ENCODE measurements at places on chromosomes 13 and 19.

DNA sequence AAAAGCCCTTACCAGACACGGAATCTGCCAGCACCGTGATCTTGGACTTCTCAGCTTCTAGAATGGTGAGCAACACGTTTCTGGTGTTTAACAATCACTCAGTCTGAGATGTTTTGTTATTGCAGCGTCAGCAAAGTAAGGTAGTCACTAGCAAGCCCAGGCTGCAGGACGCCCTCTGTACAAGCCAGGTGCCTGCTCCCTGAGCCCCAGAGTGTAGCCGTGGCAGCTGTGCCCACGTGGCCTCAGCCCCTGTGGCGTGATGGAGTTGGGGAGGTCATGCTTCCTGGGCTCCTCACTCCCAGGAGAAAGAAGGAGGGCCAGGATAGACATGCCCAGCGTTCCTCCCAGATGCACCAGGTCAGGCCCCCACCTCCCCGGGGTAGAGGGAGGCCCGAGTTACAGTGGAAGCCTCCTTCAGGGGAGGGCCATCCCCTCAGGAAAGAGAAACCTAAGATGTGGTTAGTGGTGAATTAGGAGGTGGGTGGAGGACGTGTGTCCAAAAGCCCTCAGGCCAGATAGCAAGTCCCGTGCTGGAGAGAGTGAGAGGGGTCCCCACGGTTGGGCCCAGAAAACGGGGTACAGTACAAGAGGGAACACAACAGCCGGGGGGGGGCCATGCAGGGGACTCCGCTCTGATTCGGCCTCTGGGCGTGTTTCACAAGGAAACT, 169.6 kb upstream of the SOX1 start:
- no peak for DNase-seq

DNA sequence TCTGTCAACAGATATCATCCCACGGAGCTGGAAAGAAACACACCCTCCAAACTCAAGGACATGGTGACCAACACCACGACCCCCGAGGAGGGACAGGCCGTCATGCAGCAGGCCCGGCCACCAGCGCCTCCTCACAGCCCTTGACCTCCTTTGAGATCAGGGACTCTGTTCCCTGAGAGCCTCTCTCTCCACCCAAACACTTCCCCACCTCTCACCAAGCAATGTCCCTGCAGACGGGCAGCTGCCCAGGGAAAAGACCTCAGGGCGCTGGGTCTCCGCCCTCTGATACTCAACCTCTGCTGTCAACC, 10.0 kb downstream of the SCGB2B2 start:
- DNase-seq, result no peak

DNA sequence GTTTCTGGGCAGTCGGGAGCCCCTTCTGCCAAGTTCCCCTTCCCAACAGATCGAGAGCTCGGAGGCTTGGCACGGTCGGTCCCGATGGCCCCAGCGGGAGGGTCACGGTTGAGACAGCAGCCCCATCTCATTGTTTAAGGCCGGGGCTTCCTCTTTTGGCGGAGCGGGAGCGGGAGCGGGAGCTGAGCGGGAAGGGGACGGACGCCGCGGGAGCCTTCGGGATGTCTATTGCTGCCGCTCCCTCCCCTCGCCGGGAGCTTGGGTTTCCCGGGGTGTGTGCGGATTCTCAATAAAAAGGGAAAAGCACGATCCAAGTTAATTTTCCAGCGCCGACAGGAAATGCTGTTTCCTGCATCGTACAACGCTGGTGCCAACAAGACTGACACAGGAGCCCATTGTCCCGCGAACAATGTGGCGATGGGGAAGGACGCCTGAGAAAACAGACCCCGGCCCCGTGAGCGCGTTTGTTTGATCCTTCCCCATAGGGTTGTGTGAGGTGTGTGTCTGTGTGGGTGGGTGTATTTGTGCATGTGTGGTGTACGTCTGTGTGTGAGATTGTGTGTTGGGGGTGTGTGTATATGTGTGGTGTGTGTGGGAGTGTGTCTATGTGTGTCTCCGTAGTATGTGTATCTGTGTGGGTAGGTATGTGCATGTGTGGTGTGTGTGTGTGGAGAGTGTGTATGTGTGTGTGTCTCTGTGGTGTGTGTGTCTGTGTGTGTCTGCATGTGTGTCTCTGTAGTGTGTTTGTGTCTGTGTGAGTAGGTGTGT, 36.3 kb upstream of the FLT1 start:
- no peak for DNase-seq

- no peak for DNase-seq
These were observed 325.0 kb downstream of the DNAJC15 start for GRCh38 chr13:43348397-43348796.

DNA sequence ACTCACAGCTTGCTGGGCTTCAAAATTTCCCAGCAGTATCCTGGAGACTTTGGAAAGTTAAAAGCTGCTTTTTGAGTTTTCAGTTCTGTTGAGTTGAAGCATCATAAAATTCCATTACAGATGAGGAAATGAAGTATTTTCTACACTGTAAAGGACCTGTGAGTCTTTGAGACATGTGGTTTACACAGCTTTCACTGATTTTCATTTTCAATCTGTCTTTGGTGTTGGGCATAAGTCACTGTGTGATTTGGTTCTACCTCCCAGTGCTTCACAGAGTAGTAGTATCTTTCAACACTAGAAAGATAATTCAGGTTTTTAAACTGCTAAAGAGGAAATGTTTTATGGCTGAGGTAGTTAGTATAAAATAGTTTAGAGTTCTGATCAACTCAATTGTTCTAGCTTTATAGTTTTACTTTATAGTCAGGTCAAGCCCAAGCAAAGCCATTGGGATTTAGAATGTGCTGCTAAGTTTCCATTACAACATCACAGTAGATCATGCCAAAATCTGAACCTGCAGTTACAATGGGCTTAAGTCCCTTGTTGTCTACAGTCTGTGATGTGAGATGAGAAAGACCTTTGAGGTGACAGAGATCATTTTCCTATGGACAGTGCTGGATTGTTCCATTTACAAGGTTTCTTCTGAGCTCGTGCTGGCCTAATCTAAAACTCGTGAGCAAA, 161.6 kb downstream of the FLT1 start:
- no peak for DNase-seq

DNA sequence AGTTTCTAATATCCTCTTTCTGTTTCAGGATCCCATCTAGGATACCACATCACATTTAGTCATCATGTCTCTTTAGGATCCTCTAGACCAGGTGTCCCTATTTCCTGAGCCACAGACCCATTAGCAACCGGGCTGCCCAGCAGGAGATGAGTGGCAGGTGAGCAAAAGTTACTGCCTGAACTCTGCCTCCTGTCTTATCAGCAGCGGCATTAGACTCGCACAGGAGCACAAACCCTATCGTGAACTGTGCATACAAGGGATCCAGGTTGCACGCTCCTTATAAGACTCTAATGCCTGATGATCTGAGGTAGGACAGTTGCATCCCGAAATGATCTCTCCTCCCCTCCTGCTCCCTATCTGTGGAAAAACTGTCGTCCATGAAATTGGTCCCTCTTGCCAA, 7.8 kb upstream of the CEBPG start:
- DNase-seq, result no peak

DNA sequence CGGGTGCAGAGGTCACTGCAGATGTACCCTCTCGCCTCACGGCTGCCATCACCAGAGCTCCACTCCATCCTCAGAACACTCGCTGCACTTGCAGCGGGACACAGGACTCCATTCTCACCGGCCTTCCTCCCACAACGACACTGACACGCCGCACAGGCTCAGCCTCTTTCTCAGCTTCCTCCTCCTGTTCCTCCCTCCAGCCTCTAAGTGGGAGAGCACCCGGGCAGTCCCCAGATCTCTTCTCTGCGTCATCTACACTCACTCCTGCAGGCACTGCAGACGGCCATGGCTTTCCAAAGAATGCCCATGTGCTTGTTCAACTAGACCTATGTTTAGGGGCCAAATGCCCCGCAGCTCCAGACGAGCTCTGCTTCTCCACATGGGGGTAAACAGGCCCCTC, 14.3 kb upstream of the FKRP start:
- DNase-seq, result no peak
